Heart left ventricle (tissue), 16 donors: ENCODE measurements at places on chromosomes 2 and 18. TPM values are rescaled to one million over a fixed set of nuclear protein-coding genes. Genes with fewer than 3 reads are reported as not detected.
A peak's percentile ranks its signal among the peaks of the same experiment; 100 is the strongest.

PAIP2B gene
- 53.2 TPM for total RNA-seq

SCN7A gene
- 9.0 TPM for total RNA-seq

B3GNT2 gene
- total RNA-seq = 20.8 TPM

ST3GAL5 gene
- 2.0 TPM for total RNA-seq

- H3K27ac ChIP-seq = no peak overlapping the region
- no peaks in the 10 kb centered on the region for H3K4me1 ChIP-seq
- no peak overlapping the region for H3K4me3 ChIP-seq
- H3K36me3 ChIP-seq = no peaks in the 10 kb centered on the region
- no peak for DNase-seq
- H3K27me3 ChIP-seq = no peaks in the 10 kb centered on the region
Observed at GRCh38 chr2:154960802-154961583, 262.5 kb downstream of the KCNJ3 start.

DNA sequence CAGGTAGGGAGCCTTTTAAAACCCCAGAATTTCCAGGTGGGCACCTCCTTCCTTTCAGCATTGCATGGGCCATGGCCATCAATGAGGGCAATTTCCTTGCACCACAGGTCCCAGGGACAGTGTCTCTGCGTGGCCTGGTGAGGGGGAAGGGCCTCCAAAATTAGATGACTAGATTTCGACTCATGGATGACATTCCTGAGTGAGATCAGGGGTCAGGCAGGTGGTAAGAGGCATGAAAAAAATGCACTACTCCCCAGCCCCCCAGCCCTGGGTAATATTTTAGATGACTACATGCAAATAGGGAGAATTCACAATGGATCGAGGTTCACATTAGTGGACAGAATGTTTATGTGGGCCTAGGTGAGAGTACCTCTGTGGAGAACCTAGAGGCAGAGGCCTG lies 19.0 kb upstream of the IGFBP5 start:
- DNase-seq = no peak
- H3K27me3 ChIP-seq = no peaks in the 10 kb centered on the region
- no peaks in the 10 kb centered on the region for H3K36me3 ChIP-seq
- H3K27ac ChIP-seq = peak overlapping the region; percentile 32
- H3K4me1 ChIP-seq = no peaks in the 10 kb centered on the region
